ENCODE measurements at places on chromosomes 7 and 10.

- no peak for DNase-seq
Measured at GRCh38 chr10:60967854-60968484, 24.0 kb upstream of the RHOBTB1 start.

DNA sequence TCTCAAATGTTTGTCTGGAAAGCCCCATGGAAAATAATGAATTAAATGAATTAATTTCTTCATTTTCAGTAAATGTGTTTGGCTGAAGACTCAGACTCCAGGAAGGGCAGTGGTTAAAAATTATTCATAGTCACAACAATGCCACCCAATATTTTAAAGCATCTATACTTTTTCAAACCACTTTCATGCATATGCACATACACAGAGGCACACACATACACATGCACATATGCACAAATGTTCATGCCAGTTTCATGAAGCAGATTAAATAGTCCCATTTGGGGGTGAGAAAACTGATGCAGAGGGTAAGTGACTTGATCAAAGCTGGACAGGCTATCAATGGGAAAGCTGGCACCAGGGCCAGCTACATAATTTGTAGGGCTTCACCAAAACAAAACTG, 1.4 kb upstream of the PLA2G12B start:
- DNase-seq: no peak

GRCh38 chr10:107583974-107584373, 419.5 kb upstream of the SORCS1 start:
- DNase-seq: no peak

GRCh38 chr7:50557099-50557498, 8.1 kb downstream of the DDC start:
- DNase-seq: no peak

GRCh38 chr7:133693281-133693680, 433.9 kb upstream of the LRGUK start:
- DNase-seq: no peak

GRCh38 chr10:112353046-112353445, 20.9 kb upstream of the ACSL5 start:
- no peak for DNase-seq

GRCh38 chr10:29736366-29737073, 101.7 kb upstream of the SVIL start:
- DNase-seq: no peak

- no peak for DNase-seq
Measured at GRCh38 chr10:88194041-88194887, 330.8 kb downstream of the PTEN start.

GRCh38 chr10:5453749-5454489, 41.6 kb downstream of the NET1 start:
- DNase-seq: no peak

DNA sequence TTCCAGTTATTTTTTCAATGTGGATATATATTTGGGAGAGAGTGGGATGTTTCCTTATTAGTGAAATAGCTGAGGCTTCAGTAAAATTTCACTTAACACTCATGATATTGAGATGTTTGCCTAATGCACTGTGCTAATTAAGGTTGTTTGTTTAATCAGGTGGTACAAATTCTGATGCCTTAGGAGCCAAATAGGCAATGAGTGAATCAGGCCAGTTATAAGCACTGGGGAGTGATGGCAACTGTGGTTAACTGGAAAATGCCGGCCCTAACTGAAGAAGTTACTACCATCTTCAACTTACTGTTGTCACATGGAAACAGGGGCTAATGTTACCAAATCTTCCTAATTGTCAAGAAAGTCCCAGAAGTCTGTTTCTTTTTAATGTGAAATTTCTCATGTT, 32.0 kb downstream of the VCL start:
- DNase-seq: no peak

GRCh38 chr10:127452568-127452967, 96.5 kb upstream of the NPS start:
- DNase-seq: no peak

- no peak for DNase-seq
Measured at GRCh38 chr7:83267141-83267631, 104.5 kb upstream of the PCLO start.

DNA sequence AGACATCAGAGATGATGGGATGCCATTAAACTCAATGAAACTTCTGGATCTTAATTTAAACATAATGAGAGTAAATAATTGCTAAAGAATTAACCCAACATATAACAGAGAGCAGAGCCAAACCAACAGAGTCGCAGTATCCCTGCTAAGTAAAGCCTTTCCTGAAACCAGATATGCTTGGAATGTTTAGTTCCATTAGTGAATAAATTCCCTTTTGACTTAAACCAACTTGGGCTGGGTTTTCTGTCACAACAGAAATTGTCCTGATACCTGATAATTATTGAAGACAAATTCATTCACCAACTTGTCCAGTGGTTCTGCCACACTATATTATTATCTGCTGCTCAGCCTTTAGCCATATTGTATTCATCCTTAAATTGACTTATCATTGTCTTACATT, 286.7 kb downstream of the FZD1 start:
- DNase-seq: no peak
